ENCODE measurements at places on chromosomes 12 and 14.

- no peak for DNase-seq
These were observed 3.0 kb upstream of the PLEKHG6 start for GRCh38 chr12:6307529-6307928.

GRCh38 chr12:64679487-64680001 lies 69.2 kb downstream of the RASSF3 start:
- DNase-seq = no peak

GRCh38 chr12:70581208-70581607 lies 56.0 kb downstream of the PTPRB start:
- DNase-seq = no peak

GRCh38 chr12:119016715-119017114 lies 35.4 kb downstream of the SRRM4 start:
- DNase-seq = no peak

DNA sequence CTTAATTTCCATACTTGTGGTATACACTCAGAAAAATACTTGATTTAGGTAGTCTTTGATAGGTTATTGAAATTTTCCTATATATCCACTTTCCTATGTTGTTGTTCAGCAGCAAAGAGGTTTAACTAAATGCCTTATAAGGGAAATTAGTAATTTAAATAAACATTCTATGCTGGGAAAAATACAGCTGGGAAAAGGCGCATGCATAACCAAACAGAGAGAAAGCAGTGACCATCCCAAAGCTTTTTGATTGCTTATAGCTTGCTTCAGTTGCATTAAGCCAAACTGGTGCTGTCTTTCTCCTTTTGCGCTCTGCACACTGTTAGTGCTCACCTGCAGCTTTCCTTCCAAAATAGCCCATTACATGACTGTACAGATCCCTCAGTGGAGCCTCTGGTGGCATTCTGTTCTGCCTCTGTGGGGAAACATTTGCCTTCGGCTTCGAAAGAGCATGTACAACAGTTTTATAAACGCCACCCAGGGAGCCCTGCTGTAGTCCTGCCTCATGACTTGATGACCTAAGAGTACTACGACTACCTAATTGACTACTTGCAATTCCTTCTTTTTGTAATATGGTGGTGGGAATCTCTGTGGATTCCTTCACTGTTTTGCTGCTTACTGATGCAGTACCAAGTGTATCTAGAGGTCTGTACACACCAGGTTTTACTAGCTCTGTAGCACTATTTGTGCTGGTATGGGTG lies 120.8 kb downstream of the RALGAPA1 start:
- DNase-seq = no peak

GRCh38 chr12:55908726-55909512 lies 18.8 kb downstream of the PYM1 start:
- DNase-seq = no peak

DNA sequence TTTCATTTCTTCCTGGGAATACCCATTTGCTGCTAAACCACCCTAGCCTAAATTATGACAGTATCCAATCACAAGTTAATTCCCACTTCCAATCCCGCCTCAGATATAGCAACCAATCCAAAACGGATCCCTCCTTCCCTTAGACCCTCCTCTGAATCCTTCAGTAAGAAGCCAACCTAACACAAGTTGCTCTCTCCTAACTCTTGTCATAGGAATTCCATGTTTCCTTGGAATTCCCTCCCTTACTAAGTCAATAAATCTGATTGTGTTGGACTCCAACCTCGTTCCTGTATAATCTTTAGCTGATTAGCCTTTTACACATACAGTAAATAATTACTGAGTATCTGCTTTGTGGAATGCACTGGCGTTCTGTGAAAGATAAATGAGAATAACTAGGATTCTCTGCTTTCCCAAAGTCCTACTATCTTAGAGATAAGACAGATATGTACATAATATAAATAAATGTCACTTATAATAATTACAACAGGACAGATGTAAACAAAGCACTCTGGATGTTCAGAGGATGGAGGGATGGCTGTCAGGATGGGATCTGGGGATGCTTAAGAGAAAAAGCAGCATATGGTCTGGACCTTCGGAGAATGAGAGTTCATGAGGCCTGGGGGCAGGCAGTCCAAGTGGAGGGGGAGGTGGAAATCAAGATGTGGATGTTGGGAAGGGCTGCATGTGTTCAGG lies 185.8 kb upstream of the SOX5 start:
- no peak for DNase-seq

DNA sequence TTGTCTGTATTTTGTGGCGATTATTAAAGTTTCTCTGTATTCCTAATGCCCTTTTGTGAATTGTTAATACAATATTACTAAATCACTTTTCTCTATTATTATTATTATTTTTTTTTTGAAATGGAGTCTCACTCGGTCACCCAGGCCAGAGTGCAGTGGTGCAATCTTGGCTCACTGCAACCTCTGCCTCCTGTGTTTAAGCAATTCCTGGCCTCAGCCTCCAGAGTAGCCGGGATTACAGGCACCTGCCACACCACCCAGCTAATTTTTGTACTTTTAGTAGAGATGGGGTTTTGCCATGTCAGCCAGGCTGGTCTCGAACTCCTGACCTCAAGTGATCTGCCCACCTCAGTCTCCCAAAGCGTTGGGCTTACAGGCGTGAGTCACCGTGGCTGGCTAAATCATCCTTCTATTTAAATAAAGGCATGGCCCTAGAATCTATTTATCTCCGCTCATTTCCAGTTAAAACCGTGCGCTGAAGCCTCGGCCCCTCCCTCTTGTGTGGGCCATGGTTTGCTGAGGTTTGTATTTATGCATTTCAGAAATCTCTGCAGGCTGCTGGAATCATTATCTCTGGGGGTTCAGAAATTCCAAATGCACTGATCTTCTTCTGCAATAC lies 1136.4 kb upstream of the TMEM132C start:
- no peak for DNase-seq

DNA sequence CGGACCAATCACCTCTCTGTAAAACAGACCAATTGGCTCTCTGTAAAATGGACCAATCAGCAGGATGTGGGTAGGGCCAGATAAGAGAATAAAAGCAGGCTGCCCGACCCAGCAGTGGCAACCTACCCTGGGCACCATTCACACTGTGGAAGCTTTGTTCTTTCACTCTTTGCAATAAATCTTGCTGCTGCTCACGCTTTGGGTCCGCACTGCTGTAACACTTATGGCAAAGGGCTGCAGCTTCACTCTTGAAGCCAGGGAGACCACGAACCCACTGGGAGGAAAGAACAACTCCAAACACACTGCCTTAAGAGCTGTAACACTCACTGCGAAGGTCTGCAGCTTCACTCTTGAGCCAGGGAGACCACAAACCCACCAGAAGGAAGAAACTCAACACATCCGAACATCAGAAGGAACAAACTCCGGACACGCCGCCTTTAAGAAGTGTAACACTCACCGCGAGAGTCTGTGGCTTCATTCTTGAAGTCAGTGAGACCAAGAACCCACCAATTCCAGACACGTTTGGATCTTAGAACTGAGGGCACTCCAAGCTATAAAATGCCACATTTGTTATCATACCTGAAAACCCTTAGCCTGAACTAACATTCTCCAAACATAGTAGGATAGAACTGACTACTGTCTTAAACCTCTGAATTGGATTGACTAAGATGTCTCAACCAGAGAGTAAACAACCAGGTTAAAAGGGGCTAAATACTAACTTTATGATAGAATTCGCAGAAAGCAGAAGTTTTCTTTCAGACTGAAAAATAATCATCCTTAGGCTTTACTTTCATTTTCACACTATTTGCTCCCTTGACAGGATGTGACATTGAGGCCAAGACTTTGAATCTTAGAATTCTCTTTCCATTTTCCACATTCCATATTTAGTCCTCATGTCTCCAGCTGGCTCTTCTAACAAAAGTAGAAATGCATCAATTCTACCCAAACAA lies 33.6 kb downstream of the CDKL1 start:
- no peak for DNase-seq

GRCh38 chr14:54606631-54607133 lies 39.8 kb downstream of the SAMD4A start:
- DNase-seq = no peak

DNA sequence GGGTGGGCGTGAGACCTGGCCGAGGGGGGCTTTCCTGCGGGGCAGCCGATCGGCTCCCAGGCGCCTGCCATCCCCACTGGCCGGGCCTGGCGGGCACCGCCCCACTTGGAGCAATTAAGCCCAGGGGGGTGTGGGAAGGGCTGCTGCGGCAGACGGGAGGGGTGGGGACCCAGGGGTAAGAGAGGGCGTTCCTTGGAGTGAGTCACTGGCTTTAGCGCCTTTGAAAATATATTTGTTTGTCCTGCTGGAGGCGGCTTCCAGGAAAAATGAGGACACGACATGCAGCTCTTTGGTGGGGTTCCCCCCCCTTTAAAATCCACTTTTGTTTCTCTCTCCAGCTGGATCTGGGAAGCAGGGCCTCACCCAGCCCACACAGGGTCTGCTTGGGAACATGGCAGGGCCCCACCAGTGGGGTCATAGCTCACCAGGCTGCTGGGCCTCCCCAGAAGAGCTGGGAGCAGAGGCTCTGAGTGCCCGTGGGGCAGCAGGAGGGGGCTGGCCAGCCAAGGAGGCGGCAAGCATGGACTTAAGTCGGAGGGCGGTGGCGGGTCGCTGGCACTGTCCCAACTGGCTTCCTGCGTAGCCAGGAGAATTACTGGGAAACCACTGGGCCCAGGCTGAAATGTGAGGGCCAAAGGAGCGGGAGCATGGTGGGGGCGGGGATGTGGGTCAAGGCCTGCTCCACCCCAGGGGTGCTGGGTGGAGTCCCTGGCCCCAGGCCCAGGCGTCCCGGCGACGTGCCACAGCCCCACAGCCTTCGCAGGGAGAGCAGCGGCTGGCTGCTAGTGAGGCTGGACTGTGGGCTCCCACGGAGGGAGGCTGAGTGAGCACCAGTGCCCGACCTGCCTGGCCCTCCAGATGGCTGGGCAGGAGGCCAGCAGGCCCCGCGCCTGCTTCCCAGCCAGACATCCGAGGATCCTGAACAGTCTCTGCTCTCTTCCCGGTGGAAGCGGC lies 128.0 kb downstream of the RFLNA start:
- DNase-seq = no peak

- no peak for DNase-seq
These were observed 1.6 kb downstream of the DPF3 start for GRCh38 chr14:72892103-72892878.

DNA sequence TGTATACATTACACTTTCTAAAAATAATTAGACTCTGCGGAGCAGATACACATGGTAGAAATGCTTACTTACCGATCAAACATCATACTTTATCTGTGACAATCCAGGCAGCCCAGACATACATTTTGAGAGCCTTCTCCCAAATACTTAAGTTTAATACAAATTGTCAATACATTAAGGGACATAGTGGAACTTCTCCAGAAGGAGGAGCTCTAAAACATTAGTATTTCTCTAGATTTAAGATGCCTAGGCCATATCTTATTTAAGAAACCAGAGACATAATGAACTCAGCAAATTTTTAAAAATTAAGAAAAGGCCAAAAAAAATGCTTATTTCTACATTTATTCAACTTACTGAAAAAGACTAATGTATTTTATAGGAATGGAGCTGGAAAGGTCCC lies 16.1 kb downstream of the ACSM4 start:
- no peak for DNase-seq

DNA sequence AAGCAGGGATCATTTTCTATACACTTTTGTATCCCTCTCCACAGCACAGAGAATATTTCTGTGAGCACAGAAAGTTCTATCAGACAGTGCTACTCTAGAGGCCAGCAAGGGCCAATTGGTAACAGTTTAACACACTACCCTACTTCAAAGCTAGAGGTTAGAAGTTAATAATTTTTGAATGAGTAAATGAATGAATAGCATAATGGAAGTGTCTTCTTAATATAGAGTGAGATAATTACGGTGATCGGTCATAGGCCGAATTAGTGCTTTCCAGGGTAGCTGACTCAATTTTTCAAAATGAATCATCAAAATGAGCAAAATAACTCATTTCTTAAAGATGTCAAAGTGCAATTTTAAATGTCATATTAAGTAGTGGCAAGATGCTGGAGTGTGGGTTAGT lies 67.0 kb upstream of the CCDC198 start:
- DNase-seq = no peak

DNA sequence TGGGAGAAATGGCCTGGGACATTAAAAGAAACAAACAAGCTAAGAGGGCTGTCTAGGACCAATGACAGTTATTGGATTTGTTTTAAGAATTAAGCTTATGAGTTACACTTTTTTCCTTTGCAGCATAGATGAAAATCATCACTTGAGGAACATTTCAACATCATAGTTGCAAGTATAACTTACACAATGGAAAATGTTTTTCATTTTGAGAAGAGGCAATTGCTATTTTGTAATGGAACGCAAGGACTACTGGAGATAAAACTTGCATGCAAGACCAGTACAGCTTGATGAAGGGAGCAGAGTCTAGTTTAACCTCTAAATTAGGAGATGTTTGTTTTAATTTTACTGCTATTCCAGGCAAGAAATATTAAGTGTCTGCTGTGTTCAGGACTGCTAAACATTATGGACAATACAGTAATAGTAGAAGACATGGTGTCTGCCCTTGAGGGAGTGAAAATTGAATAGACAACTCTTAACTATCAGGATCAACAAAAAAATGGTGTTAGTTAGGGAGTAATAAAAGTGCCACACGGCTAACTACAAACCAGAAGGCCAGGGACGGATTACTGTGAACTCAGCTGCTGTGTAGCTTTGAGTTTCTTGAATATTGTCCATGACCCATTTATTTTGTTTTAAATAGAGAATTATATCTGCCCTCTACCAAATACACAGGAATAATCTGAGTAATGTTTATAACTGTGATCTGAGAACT lies 374.5 kb downstream of the RAD51B start:
- no peak for DNase-seq

- no peak for DNase-seq
These were observed 169.6 kb downstream of the C12orf42 start for GRCh38 chr12:103326190-103326589.

DNA sequence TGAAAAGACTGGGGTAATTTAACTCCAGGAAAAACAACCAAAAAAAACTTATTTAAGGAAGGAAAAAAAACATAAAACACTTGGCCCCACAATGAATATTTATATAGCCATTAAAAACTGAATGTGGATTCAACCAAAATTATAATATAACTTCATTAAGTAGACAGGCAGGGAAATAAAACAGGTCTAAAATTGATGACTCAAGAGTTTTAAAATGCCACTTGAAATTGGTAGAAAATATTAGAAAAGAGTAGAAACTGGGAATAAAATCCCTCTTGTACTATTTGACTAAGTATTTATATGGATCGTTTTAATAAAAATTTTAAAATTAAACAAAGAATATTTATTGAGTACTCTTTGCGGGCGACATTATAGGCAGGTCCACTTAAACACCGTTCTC lies 28.8 kb downstream of the RPS6KA5 start:
- no peak for DNase-seq

- DNase-seq = no peak
These were observed 69.3 kb downstream of the EEA1 start for GRCh38 chr12:92859650-92860386.

- DNase-seq = no peak
These were observed 5.7 kb downstream of the SHMT2 start for GRCh38 chr12:57235017-57235727.
